CD4-positive, alpha-beta T cell (primary cell): ENCODE measurements at places on chromosomes 3 and 15. TPM values are rescaled to one million over a fixed set of nuclear protein-coding genes. Genes with fewer than 3 reads are reported as not detected.

DNA sequence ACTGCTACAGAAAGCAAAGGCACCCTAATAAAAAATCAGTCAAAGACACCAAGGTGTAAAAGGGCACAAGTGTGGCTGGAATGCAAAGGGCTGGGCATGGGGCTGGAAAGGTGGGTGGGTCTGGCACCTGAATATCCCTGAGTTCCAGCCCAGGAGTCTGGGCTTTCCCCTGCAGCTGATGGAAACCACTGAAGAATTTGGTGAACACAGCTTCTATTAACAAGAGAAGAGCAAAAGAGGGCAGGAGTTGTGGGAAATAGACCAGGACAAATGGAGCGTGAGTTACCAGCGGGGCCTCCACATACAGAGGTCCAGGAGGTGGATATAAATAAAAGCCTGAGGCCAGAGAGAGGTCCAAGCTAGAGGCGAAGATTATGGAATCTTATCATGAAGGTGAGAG lies 45.1 kb upstream of the TPM1 start:
- H3K27ac ChIP-seq, result no peak overlapping the region
- no peaks in the 10 kb centered on the region for H3K4me1 ChIP-seq

DNA sequence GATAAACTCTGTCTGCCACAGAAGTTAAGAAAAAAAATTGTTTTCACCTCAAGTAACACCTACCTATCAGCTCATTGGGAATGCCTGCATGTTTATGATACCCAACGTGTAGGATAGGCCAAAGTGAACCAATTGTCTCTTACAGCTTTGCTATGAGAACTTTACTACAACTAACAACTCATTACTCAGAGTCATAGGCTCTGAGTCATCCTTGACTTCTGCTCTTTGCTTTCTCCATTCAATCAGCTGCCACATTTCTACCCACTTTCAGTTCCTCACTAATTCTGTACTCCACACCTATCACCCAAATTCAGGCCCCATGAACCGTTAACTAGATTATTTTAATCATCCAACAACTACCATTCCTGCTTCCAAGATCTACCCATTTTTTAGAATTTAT lies 843.9 kb downstream of the TUSC7 start:
- no peaks in the 10 kb centered on the region for H3K27me3 ChIP-seq
- no peak overlapping the region for H3K27ac ChIP-seq
- DNase-seq, result no peak
- H3K4me1 ChIP-seq, result no peaks in the 10 kb centered on the region

DNA sequence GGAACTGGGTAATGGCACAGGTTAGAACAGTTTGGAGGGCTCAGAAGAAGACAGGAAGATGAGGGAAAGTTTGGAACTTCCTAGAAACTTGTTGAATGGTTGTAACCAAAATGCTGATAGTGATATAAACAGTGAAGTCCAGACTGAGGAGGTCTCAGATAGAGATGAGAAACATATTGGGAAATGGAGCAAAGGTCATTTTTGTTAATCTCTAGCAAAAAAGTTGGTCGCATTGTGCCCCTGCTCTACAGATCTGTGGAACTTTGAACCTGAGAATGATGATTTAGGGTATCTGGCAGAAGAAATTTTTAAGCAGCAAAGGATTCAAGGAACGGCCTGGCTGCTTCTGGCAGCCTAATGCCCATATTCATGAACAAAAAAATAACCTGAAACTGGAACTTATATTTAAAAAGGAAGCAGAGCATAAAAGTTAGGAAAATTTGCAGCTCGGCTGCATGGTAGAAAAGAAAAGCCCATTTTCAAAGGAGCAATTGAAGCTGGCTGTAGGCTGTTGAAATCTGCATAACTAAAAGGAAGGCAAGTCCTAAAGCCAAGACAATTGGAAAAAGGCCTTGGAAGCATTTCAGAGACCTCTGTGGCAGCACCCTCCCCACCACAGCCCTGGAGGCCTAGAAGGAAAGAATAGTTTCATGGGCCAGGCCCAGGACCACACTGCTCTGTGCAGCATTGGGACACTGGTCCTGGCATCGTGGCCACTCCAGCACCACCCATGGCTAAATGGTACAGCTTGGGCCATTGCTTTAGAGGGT lies 182.6 kb upstream of the CD96 start:
- H3K4me3 ChIP-seq, result no peak overlapping the region
- no peak for DNase-seq
- H3K27ac ChIP-seq, result no peak overlapping the region
- H3K4me1 ChIP-seq, result no peaks in the 10 kb centered on the region
- H3K27me3 ChIP-seq, result no peaks in the 10 kb centered on the region

DNA sequence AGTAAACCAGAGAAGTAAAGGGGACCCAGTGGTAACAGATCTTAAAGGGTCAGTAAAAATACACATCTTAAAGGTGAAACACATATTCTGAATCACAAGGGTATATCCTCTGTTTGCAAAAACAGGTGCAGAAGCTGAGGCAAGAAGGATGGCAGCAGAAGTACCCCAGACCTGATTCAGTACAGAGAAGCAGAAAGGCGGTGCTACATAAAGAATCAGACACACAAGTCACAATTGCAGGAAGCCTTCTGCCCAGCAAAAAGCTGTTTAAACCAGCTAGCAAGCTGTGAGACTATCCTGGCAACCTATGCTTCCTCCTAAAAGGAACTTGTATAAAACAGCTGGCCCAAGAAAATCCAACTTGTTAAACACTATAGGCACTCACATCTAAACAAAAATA lies 49.4 kb downstream of the ZNF280D start:
- peaks cover 6% of the 10 kb centered on the region for H3K36me3 ChIP-seq
- H3K4me1 ChIP-seq, result no peaks in the 10 kb centered on the region
- no peak for DNase-seq
- no peak overlapping the region for H3K4me3 ChIP-seq

DNA sequence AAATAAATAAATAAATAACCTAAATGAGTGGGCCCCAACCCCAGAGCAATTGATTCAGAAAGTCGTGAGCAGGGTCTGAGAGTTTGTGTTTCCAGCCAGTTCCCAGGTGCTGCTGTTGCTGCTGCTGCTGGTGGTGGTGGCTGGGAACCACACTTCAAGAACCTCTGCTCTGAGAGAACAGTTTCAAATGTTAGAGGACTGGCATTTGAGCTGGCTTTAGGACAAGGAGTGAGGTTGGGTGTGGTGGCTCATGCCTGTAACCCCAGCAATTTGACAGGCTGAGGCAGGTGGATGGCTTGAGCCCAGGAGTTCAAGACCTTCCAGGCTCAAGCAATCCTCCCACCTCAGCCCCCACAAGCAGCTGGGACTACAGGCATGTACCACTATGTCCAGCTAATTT lies 123.1 kb upstream of the UBE2E1 start:
- no peak for DNase-seq
- H3K36me3 ChIP-seq, result no peaks in the 10 kb centered on the region

GRCh38 chr3:185717121-185717520 lies 107.7 kb downstream of the IGF2BP2 start:
- H3K4me1 ChIP-seq, result no peaks in the 10 kb centered on the region
- no peaks in the 10 kb centered on the region for H3K36me3 ChIP-seq
- peaks cover 3% of the 10 kb centered on the region for H3K27me3 ChIP-seq
- H3K4me3 ChIP-seq, result no peak overlapping the region
- no peak for DNase-seq

GRCh38 chr15:89852342-89852995 lies 37.8 kb upstream of the ANPEP start:
- peaks cover 25% of the 10 kb centered on the region for H3K36me3 ChIP-seq
- H3K27me3 ChIP-seq, result no peaks in the 10 kb centered on the region
- H3K4me1 ChIP-seq, result no peaks in the 10 kb centered on the region

- H3K36me3 ChIP-seq, result no peaks in the 10 kb centered on the region
- no peak overlapping the region for H3K27ac ChIP-seq
- no peak overlapping the region for H3K4me3 ChIP-seq
- H3K4me1 ChIP-seq, result no peaks in the 10 kb centered on the region
These were observed 97.9 kb downstream of the RORA start for GRCh38 chr15:61130950-61131942.

GRCh38 chr15:74217907-74218885 lies 15.6 kb upstream of the STRA6 start:
- peaks cover 3% of the 10 kb centered on the region for H3K27me3 ChIP-seq
- no peaks in the 10 kb centered on the region for H3K4me1 ChIP-seq
- no peak overlapping the region for H3K27ac ChIP-seq
- no peak for DNase-seq

DNA sequence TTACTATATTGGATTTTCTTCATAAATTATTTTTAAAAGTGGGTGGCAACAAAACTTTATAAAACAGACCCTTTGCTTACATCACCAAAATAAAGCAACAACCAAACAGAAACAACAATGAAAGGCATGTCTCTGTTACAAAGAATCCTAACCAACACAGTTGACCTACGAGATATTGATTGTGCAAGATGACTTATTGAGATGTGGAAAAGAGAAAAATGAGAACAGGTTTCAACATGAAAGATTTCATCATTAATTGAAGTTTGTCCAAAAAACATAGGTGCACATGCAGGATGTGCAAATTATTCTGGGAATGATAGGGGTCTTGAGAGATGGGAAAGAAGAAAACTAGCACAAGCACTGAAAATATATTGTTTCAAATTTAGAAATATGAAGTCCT lies 9.0 kb downstream of the GMNC start:
- DNase-seq, result no peak
- no peaks in the 10 kb centered on the region for H3K36me3 ChIP-seq
- H3K27me3 ChIP-seq, result no peaks in the 10 kb centered on the region
- no peaks in the 10 kb centered on the region for H3K4me1 ChIP-seq
- no peak overlapping the region for H3K27ac ChIP-seq

CLK3 gene
- total RNA-seq, result 275 TPM

SCAANT1 gene
- total RNA-seq, result 2.1 TPM
